ENCODE measurements at places on chromosomes 6 and 20.

DNA sequence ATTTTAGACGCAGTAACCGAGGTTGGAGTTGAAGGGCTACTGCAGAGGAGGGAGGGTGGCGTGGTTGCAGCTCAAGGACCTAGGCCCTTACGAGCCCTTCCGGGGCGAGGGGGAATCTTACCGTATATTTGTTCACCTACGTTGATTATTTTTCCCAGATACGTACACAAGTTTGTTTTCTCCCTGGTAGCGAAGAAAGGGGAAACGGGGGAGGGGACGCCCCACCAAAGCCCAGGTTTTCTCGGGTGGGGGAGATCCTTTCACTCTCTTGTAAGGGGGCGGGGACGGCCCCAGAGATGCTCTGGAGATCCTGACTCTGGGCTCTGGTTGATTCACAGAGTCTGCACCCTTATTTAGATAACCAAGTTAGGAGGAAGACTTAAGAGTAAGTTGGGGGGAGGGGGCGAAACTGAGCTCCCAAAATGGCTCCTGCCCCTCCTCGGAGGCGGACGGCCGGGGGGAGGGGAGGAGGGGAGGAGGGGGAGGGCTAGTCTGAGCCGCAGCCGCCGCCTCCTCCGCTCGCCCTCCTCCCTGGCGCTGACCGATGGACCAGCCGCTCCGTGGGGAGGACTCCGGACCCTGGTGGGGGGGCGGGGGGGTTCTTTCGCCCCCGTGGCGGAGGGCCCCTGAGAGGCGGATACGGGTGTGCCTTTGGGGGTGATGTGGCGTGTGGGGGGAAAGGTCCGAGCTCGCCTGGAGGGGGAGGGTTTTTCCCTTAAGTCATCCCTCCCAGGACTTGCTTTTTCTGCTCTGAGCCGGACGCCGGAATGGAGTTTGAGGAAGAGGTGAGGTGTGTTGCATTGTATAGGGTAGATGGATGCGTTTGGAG, 2.2 kb downstream of the BRD2 start:
- DNase-seq: peak; percentile 68

DNA sequence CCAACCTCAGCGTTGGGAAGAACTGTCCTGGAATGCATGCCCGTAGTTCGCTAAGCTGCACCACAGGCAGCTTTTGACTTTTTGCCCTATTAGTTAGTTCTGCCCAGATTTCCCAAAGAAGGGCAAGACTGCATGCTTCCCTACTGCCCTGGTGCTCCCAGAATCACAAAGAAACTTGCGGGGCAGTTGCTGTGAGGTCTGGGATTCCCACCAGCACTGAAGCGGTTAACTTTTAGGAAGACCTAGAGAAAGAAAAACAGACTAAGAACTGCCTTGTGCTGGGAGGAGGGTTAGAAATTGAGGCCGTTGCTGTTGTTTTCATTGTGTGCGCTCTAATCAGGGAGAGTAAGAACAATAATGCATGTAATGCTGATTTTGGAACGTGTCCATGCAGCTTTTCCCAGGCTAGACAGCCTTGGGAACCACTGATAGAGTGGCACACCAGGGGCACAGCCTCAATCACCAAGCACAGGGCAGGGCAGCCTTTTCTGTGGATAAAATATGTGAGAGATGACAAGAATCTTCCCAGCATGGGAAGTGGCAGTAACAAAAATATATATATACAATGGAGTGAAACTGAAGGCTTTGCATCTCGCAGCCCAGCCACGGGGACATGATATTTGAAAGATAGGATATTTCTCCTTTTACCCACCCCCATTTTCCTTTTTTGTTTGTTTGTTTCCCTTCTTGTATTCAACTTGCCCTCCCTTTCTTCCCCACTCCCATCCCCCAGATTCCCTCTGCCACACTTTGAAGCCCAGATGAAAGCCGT, 137.7 kb upstream of the HEY2 start:
- DNase-seq: no peak

- DNase-seq: no peak
These were observed 46.8 kb downstream of the PANK2 start for GRCh38 chr20:3935956-3936340.

GRCh38 chr6:158629367-158630221, 14.9 kb downstream of the DYNLT1 start:
- DNase-seq: no peak

- DNase-seq: no peak
These were observed 5.5 kb downstream of the EMILIN3 start for GRCh38 chr20:41360831-41361756.

All from stimulated activated CD8-positive, alpha-beta memory T cell treated with anti-CD3 and anti-CD28 coated beads, Interleukin-4, amount 100 ng/mL, for 4 hours (primary cell).